Mammary microvascular endothelial cell (primary cell): ENCODE measurements at places on chromosomes 1 and 21. TPM values are rescaled to one million over a fixed set of nuclear protein-coding genes. Genes with fewer than 3 reads are reported as not detected.

Gene ZNF669
- total RNA-seq = 5.9 and 7.1 TPM in 2 replicates

Gene PLA2G2D
- not detected in 2 replicates for total RNA-seq

Gene C8A
- total RNA-seq = not detected in 2 replicates

Gene INKA2
- 2.1 and 4.4 TPM in 2 replicates for total RNA-seq

Gene CHIA
- not detected in 2 replicates for total RNA-seq
